ENCODE measurements at places on chromosomes 12 and 14.

DNA sequence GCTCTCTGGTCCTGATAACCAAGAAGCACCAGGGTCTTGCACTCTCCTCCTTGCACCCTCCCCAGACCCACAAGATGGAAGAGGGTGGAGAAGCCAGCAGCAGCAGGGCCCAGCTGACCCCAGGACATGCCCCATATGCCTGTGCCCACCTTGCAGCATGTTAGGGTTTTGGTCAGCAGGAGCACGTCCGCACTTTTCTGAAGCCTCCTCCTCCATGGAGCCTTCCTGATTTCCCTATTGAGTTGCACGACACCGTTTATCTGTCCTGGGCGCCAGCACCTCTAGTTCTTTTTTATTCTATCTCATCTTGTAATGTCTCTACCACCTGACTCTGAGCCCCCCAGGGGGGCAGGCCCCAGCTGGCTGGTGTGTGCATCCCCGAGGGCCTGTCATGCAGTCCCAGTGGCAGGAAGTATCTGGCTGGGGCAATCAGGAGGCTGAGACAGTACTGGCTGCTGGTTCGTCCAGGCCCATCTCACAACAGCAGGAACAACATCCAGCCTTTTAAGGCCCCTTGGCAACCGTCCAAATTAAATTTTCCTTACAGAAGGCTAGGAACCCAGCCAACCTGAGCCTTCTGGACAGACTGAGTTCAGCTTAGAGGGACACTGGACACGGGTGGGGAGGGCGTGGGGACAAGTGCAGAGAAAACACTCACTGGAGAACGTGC, 39.6 kb downstream of the CCDC85C start:
- no peak for DNase-seq

DNA sequence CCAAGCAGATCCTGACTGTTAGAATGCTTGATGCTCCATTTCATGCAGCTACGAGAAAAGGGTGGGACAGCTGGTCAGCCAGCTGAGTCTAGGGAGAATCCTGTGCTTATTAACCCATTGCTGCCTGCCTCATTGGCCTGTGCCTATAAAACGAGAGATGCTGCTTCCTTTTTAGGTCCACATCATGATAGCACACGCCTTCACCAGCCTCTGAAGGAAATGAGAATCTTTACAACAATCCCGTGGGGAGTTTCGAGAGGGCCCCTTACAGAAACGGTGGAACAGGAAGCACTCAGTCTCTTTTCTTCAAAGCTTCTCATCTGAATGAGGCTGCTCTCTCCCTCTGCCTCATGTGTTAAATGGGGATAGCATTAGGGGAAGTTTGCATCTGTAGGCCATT, 147.3 kb upstream of the RFLNA start:
- DNase-seq = no peak

GRCh38 chr12:111747333-111747732, 19.4 kb upstream of the ALDH2 start:
- no peak for DNase-seq

DNA sequence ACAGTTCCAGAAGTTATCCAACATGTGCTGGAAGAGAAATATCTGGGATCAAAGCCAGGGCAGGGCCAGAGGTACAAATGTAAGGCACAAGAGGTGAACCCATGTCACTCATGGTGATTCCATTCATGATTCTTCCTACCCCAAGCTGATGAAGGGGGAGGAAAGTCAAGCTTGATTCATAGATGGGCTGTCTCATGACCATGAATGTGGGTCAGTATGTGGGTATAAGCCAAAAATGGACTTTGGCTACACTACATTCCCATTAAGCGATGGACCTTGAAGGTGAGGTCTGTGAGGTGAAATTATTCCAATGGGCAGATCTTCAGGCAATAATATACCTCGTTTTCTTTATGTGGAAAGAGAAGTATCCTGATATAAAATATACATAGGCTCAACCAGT, 217.1 kb downstream of the BTG1 start:
- no peak for DNase-seq

- no peak for DNase-seq
Observed at GRCh38 chr12:46089414-46090162, 99.2 kb upstream of the SCAF11 start.

GRCh38 chr14:105141026-105141425, 27.6 kb downstream of the JAG2 start:
- DNase-seq = peak; percentile 50

DNA sequence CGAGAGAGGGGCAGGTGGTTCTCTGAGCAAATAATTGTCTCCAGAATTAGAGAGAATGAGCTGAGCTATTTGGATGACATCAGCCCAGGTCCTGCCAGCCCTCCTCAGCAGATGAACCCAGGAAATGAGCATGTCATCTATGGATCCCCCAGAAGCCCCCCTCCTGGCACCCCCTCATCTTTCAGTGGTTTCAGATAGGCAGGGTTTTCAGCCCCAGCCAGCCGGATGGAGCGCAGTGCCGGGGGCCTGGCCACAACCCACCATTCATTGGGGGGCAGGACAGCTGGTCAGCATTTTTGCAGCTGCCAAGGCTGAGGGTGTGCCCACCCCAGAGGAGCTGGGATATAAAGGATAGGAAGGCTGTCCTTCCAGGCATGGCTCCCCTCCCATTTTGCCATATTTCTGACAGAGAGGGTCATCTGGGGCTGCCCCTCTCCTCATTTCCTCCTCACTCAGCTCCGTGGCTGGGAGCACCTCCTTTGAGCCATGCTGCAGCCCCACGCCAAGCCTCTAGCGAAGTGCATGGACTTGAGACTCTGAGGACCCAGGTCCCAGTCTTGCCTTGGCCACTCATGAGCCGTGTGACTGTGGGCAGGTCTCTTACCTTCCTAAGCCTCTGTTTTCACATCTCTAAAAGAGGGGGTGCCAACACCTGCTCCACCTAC, 6.0 kb upstream of the KRT71 start:
- DNase-seq = no peak

DNA sequence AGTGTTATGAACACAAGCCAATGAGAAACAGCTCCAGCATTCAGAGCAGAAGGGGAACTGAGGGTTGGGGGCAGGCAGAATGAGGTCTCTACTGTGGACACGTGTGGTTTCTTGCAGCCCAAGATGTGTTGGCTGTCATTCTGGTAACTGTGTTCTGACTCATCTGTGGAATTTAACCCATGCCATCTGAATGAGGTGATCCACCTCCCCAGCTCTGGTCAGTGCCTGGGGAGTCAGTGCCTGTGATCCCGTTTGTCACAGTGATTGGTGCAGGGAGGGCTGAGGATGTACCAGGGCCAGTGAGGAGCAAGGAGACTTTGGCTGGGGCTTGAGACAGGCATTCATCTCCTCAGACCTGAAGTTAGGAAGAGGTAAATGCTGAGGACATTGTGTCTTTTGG, 216.8 kb downstream of the MSRB3 start:
- DNase-seq = no peak

GRCh38 chr14:50906326-50907065, 34.6 kb downstream of the ABHD12B start:
- no peak for DNase-seq

- DNase-seq = no peak
Observed at GRCh38 chr12:14558473-14558959, 9.2 kb downstream of the PLBD1 start.

DNA sequence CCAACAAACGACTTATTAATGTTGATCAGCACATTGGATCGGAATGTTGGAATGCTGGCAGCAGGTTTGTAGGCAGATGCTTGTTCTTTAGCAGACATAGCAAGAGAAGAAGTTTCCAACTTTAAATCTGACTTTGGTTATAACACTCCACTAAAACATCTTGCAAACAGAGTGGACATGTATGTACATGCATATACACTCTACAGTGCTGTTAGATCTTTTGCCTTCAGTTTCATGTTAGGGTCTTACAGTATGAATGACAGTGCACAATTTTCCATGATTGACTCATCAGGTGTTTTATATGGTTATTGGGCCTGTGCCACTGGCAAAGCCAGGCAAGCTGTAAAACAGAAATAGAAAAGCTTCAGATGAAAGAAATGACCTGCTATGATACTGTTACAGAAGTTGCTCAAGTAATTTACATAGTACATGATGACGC, 14.3 kb upstream of the DHRS7 start:
- no peak for DNase-seq

DNA sequence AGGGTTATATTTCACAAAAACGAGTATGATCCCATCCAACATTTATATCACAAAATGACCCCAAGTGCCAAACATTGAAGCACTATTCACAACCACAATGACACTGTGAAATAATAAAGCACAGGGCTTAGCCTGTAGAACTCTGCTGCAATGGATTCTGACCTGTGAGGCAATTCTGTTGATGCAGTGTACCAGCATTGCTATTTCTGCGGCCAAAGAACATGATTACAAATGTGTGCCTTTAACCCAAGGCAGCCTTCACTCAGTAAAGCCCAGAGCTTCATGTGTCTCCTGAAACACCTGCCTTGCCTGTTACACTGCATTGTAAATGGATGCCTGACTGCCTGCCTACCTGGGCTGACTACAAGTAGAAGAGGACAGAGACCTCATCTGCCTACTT, 158.0 kb downstream of the PPM1H start:
- DNase-seq = no peak

- DNase-seq = no peak
Observed at GRCh38 chr12:79717006-79717405, 26.2 kb upstream of the PAWR start.

- no peak for DNase-seq
Observed at GRCh38 chr14:75143761-75144527, 17.1 kb upstream of the NEK9 start.

GRCh38 chr12:119749666-119750065, 81.7 kb downstream of the PRKAB1 start:
- no peak for DNase-seq

DNA sequence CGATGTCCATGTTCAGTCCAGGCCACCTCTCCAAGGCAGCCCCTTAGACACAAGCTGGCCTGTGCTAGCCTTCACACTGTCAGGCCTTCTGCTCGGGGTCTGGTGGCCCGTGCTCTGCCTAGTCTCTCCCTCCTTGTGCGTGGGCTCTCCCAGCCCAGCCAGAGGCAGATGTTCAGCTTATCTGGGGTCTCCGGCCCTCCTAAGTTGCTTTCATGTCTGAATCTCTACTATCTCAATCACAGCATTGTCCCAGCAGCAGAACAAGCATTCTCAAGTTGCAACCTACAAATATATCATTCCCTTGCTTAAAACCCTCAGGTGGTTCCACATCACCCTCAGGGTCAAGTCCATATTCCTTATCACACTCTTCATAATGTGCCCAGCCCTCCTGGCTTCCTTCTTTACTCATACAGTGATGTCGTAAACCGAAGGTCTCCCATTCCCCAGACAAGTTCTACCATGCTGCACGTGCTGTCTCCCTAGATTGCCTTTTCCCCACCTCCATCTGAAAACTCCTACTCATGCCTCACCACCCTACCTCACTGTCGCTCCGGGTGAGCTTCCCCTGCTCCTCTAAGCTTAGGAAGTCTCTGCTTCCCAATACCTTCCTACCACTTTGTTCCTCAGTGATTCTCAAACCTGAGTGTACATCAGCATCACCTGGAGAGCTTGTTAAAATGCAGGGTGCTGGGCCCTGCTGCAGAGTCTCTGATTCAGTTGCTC, 1.5 kb downstream of the KRT73 start:
- no peak for DNase-seq

DNA sequence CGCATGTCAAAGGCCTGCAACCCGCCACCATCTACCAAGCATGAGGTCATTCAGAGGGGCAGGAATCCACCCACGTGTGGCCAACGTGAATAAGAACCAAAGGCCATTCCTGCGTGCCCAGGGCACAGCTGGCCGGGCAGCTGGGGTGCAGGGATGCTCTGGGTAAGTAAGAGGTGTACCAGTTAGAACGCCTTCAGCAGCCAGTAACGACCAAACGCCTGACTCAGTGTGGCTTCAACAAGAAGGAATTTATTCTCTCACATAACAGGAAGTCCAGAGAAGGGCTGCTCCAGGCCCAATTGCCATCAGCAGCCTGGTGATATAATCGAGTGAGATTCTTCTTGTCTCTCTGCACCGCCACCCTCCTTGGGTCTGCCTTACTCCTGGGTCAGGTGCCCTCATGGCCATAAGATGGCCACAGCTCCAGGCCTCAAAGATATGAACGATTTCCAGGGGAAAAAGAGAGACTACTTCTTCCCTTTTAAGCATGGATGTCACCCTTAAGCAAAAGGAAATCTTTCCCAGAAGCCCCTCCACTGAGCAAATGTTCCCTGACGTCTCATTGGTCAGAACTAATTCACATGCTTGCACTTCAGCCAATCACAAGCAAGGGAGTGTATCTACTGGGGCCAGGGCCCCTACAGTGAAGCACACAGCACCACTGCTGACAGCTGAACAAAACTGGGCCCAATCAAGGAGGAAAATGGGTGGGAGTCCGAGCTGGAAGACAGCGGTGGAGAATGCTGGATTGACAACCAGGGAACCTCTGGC, 7.3 kb downstream of the TTC7B start:
- DNase-seq = no peak

DNA sequence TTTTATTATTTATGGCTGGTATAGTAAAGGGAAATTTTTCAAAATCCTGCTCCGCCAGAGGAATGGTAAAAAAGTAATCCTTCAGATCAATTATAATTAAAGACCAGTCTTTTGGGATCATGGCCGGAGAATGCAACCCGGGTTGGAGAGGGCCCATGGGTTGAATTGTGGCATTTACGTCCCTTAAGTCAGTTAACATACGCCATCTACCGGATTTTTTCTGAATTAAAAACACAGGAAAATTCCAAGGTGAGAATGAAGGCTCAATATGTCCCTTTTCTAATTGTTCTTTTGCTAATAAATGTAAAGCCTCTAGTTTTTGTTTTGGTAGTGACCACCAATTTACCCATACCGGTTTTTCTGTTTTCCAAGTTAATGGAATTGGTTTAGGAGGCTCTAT, 602.8 kb downstream of the ALG10 start:
- DNase-seq = no peak

GRCh38 chr14:77014004-77014604, 14.4 kb downstream of the IRF2BPL start:
- DNase-seq = no peak

GRCh38 chr12:116591855-116592637, 32.9 kb downstream of the MAP1LC3B2 start:
- no peak for DNase-seq

GRCh38 chr14:105182296-105183020, 1.3 kb upstream of the NUDT14 start:
- DNase-seq = no peak
